Naive thymus-derived CD8-positive, alpha-beta T cell (primary cell): ENCODE measurements at places on chromosomes 12 and 14.

- DNase-seq = peak; percentile 2
These were observed 19.1 kb downstream of the TUNAR start for GRCh38 chr14:95895720-95896119.

GRCh38 chr12:119005085-119005484 is 23.7 kb downstream of the SRRM4 start:
- no peak for DNase-seq

DNA sequence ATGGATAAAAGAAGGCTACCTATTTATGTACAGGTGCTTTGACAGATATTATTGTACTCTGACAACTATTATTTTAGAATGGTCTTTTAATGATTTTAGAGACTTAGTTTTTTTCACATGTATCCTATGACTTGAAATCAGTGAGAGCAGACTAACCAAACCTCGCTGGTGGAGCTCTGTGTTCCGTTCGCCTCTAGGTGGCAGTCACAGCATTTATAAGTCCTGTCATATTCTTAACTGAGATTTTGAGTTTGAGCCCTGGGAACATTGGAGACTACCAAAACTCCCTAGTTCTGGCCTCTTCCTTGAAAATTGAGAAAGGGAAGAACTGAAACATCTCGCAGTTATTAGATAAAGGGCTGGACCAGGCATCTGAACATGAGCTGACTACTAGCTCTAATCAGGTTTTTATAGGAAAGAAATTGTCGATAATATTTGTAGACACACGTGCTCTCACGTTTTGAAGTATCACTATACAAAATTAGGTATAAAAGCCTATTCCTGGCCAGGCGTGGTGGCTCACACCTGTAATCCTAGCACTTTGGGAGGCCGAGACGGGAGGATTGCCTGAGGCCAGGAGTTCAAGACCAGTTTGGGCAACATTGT is 48.3 kb downstream of the TTLL5 start:
- DNase-seq = peak; percentile 53

- no peak for DNase-seq
These were observed 4.6 kb upstream of the ESR2 start for GRCh38 chr14:64298773-64299172.

DNA sequence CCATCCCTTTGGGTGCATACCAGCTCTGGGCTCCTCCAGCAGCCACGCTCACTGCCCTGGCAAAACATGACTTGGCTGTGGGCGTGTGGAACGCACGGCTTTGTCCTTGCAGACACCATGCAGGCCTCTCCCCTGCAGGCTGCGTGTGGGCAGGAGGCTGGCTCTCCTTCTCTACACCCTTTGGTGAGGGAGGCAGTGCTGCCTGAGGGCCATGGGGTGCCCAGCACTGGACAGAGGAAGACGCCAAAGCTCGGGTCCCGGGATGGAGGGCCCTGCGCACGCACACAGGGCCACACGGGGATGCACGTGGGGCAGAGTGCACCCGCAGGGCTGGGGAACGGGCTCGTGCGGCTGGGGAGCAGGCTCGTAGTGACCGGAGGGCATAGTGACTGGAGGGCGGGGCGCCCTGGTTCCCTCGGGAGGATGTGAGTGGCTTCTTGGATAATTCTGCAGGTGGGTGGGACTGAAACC is 89.7 kb downstream of the ADGRD1 start:
- DNase-seq = no peak

GRCh38 chr12:1182069-1182468 is 191.0 kb downstream of the ERC1 start:
- no peak for DNase-seq

DNA sequence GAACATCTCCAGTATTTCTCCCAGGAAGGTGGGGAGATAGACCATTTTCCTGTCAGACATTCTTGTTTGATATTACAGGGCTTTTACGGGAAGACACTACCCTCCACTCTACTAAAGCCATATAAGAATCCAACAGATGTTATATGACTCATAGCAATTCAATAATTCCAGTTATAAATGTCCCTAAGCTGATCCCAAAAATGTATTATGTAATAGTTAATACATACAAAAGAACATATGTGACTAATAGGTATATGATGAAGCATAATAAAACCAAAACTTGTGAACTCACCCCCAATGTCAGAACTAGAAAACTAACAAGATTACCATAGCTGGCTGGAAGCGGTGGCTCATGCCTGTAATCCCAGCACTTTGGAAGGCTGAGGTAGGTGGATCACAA is 84.2 kb downstream of the EFCAB11 start:
- DNase-seq = no peak

DNA sequence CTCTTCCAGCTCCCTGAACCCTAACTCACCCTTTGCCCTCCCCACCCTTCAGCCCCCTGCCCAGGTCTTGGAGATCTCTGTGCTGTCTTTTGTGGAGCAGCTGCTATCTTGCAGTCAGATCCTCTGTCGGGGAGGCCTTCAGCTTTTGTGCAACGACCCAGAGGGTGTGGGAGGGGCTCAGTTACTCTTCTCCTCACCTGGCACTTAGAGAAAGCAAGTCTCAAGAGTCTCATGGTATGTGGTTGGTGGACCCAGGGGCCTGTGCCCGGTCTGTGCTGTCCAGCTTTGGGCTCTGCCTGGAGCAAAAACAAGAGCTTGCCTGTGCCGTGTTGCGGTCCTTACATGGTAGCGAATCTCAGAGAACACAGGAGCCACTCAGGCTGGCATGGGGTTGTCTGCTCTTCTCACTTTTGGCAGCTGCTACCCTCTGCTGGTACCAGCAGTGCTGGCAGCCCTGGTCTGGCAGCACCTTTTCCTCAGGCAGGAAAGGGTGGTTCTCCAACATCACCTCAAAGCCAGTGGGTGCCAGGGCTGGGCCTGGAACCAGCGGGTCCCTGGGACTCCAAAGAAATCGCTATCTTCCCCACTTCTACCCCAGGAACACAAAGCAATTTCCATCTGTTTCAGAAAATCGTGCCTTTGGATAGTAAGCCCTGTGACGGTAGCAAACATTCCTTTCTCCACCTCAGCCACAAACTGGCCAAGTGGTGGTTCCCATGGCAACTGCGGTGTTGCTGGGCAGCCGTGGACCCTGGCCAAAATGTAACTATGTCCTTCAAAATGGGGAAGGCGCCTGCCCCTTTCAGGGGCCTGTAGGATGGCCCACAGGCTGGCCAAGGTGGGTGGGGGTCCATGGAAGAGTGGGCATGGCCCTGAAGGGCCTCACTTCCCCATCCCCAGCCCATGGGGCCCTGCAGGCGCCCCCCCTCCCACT is 90.0 kb downstream of the RIN3 start:
- DNase-seq = peak; percentile 46

DNA sequence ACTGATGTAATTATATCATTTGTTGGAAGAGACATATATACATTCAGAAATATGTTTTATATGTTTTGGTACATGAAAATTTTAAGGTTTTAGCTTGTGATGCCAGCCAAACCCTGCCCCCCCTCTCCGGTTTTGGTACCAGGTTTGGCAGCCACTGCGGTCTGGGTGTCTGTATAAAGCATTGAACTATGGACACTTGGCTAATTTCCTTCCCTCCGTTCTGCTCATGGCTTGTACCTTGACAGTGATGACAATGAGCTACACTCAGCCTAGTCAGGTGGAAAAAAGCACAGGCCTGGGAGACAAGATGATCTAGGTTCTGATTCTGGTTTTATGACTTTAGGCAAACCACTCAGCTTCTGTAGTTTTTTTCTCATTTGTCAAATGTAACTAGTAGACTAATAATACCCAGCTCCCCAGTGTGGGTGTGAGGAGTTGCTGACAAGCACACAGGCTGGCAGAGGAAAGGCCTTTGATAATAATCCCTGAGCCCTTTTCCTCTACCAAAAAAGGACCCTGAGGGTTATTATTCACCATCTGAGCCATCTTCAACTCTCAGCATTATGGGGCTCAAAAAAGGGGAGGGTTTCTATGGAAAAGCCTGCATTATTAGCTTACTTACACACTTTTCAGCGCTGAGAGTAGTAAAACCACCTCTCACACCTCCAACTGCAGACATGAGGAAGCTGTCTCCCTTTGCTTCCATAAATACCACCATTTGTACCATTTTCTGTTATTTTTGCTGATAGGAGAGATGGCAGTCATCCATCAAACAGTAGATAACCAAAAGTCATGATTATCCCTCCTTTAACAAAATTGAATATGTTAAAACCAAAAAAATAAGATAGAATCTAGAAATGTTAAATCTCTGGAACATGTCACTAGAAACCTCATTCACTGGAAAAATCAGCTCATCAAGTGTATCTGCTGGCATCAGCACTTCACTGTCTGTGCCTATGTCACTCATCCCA is 76.3 kb upstream of the PSMC1 start:
- DNase-seq = no peak

DNA sequence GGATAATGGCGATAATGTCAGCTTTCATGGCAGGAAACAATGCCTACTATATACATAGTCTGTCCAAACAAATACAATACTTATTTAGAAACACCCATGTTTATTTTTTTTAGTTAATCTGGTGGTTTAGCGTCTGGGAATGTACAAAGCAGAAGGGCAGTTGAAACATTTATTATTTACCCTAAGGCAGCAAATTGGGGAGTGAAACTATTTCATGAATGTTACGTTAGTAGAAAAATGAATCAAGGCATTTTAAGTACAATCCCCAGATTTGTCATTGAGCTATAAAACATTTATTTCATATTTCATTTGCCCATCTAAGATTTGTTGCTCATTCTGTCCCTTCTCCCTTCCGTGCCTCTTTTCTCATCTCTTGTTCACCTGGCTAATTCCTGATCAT is 87.1 kb upstream of the ATF1 start:
- DNase-seq = no peak

GRCh38 chr14:65019944-65020566 is 33.4 kb downstream of the FNTB start:
- DNase-seq = no peak

DNA sequence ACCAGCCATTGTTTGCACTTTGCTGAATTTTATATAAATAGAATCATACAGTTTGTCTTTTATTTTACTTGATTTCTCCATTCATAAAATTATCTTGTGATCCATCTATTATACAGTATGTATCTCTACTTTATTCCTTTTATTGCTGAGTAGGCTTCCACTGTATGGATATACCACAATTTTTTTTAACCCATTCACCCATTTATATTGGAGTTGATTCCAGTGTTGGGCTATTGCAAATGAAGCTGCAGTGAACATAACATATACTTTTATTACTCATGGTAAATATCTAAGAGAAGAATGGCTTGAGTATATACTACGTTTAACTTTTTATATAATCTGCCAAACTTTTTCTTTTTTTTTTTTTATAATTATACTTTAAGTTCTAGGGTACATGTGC is 463.6 kb downstream of the ETNK1 start:
- no peak for DNase-seq

DNA sequence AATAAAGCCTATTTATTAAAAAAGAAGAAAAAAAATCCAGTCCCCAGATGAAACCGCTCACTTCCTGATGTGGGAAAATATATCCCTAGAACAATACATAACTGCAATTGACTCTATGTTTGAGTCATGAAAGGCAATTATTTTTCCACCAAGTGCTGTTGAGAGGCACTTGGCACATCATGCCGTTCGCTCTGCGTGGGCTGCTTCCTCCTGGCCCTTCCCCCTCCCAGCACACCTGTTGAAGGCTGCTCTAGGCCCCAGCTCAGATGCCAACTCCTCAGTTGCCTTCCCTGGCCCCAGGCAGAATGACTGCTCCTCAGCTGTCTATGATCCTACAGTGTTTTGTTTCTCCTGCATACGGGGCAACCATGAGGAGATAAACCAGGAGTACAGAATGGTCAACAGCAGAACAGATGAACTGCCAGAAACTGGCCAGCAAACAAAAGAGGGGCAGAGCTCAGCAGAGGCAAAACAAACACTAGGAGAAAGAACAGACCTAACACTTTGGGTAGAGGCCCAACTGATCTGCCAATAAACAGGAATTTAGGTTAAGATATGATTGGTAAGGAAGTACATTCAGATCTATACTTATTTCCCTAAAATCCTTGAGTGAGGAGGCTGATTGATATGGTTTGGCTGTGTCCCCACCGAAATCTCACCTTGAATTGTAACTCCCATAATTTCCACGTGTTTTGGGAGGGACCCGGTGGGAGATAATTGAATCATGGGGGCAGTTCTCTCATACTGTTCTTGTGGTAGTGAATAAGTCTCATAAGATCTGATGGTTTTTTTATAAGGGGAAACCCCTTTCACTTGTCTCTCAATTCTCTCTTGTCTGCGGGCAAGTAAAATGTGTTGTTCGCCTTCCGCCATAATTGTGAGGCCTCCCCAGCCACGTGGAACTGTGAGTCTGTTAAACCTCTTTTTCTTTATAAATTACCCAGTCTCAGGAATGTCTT is 58.6 kb downstream of the SLC38A1 start:
- peak; percentile 82 for DNase-seq

DNA sequence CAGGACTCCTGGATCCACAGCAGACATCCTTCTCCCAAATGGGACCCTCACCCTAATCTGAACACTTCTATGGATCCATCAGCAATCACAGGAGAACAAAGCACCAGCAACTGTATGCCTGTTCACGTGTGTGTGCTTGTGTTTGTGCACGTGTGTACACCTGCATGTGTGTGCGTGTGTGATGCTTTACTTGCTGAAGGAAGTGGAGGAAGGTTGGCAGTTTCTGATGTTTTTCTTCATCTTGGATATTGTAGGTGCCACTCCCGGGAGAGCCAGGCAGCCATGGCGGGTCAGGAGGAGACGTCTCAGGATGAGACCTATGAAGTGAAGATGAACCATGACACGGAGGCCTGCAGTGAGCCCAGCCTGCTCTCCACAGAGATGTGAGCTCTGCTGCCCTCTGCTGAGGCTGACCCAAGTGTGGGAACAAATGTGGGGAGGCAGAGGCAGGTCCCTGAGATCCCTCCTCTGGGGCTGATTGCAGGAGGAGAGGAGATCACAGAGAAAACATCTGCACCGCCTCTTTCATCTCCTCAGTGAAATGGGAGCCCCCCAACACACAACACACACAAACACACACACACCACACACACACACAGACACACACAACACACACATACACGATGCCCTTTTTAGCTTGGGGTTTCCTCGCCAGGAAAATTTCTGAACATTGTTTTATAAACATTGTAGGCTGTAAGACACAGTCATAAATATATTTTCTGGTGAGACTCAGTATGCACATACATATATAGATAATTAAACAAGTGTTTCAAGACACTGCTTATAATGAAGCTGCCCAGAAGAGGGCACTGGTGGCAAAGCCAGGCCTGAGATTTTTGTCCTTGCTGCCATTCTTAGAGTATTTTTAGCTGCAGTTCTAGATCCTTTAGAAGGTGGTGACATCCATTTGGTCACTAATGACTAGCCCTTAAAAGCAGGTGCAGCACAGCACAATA is 112.2 kb upstream of the FKBP4 start:
- peak; percentile 63 for DNase-seq

DNA sequence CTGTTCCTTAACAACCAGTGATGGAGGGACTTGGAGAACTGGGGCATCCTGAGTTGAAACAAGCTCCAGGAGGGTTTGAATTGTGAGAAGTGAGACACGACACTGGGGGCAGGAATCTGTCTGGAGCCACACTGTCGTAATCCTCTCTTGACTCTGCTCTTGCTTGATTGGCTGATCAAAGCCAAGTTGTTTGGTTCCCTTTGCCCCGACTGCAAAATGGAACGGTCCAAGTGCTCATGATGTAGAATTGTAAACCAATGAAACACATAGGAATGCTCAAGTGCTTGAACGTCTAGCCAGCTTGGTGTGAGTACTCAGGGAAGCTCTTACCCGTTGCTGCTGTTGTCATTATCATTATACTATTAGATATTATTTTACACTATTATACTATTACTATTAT is 98.1 kb downstream of the TMEM132C start:
- DNase-seq = no peak
